Erythroblast (primary cell): ENCODE measurements at places on chromosomes 1 and 21.

GRCh38 chr1:106554294-106554693, 502.2 kb upstream of the PRMT6 start:
- no peak for DNase-seq

DNA sequence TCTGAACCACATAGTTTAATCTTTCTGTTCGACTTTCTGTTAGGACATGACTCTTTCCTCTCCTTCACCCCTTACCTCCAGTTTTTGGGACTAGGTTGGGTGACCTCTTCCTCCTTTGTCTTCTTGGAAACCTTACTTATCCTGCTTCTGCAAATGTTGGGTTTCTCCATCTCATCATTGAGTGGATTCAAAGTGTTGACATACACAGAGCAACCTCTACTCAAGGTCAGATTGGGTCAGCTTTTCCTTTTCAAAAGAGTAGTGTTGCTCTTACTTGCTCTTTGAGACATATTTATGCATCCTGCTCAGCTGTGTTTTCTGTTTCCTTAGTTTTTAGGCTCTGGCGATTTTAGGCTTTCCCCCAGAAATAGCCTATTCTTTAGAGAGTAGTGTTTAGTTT, 3.7 kb downstream of the CAMTA1 start:
- DNase-seq: no peak

DNA sequence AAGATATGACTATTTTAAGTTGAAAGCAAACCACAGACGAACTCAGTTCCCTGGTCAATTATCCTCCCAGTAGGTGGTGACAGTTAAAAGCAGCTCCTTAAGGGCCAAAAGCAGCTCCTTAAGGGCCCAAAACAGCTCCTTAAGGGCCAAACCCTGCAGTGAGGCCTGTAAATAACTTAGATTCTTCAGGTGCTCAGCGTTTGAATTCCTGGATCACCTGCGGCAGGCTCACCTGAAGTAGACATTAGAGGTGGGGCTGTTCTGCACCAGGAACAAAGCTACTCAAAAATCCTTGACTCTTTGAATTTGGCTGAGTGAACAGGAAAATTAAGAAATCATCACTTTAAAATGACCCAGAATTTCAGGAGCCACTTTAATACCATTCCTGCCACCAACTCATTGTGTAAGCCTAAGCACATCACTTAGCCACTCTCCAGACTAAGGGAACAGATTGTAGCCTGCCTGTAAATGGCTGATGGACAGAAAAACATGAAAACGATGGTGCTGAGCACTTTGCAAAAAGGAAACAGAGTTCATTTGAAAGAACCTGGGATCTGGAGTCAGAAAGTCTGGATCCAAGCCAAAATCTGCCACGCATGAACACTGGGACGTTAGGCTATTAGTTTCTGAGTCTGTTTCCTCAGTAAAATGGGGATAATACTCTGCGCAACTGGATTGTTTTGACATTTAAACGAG, 126.9 kb downstream of the LRIG2 start:
- peak; percentile 9 for DNase-seq

DNA sequence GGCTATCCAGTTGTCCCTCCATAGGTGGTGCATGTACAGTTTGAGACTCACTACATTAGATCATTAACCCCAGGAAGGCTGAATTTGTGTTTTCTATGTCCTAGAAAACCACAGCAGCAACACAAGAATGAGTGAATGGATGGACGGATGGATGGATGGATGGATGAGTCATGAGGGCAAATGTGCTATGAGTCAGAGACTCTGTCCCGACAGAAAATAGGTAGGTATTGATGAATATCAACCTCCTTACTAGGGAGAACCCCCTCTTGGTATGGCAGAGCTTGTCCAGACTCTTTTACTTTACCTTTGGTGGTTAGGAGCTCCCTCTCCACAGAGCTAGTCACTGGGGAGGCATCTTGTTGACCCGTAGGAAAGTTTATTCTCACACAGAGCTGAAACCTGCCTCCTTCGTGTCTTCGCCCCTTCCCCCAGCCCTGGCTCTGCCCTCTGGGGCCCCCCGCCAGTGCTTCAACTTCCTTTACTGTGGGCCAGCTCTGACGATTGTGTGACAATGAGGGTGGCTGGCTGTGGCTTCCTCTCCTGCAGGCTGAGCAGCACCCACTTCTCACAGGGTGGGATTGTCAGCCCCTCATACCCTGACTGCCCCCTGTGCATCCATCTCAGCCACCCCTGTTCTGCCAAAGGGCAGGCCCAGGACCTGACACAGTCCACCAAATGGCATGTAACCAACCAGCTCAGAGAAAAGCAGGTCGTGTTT, 145.2 kb downstream of the FOXD2 start:
- DNase-seq: no peak

DNA sequence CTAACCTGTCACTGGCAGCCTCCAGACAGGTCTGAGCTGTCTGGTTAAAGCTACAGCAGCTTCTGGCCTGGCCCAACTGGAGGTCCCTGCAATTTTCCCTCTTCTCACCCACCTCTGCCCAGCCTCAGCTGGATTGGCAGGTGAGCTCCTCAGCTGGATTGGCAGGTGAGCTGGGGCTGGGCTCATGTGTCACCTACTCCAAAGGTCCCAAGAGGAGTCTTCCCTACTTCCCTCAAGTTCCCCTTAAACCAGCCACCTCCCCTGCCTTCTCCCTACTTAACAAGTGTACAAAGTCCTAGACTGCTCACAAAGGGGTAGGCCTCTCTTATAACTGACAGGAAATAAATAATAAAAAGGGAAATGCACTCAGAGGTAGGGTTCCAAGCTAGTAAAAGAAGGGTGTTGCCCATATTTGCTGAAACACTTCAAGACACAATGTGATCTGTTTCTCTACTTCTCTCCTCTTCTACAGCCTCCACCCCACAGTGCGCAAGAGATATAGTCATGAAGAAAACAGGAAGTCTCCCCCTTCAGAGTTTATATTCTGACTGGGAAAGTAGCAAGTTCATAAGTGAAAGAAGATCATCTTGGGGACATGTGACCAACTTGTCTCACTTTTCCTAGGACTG, at the start of gene GPA33:
Gene GPA33 (minus strand): TSS at position 64 of the 629 bp plus-strand sequence. CDS start 90 bp downstream, outside the sequence.
- no peak for DNase-seq

DNA sequence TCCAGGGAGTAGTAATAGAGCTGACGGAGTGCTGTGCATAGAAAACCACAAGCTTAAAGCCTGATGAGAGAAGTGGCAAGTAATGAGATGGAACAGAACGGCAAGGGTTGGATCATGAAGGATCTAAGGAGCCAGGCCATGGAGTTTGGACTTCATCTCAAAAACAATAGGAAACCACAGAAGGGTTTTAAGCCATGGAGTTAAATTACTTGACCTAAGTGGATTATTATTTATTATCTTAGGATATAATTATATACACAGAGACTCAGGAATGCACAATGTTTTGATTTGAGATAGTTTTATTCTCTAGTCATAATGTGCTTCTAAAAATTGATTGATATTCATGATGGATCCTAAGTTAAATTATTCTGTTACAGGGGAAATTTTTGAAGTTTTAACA, 242.4 kb downstream of the PLPP3 start:
- DNase-seq: no peak

- DNase-seq: no peak
These were observed 9.7 kb upstream of the GNG4 start for GRCh38 chr1:235659186-235659771.
